CD8-positive, alpha-beta memory T cell (primary cell): ENCODE measurements at places on chromosomes 4 and X.

DNA sequence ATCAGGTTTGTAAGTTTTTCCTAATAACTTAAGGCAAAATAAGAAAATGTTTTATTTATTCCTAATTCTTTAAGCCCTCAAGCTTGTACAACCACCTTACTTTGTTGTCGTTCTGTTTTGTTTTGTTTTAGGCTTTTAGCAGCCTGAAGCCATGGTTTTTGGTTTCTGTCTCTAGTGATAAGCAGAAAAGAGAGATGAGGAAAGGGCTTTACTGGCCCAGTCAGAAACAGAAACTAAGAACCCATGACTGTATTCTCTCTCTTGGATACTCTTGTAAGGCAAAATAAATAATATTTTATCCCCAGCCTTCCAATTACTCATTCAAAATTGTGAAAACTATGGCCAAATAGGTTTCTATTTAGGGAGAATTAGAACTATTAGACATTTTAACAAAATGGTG lies 29.4 kb downstream of the TBC1D19 start:
- H3K27ac ChIP-seq = no peak overlapping the region
- no peaks in the 10 kb centered on the region for H3K36me3 ChIP-seq
- H3K4me3 ChIP-seq = no peak overlapping the region

- H3K27ac ChIP-seq = no peak overlapping the region
- no peaks in the 10 kb centered on the region for H3K4me1 ChIP-seq
- no peak overlapping the region for H3K4me3 ChIP-seq
- no peaks in the 10 kb centered on the region for H3K27me3 ChIP-seq
- no peak for DNase-seq
- H3K36me3 ChIP-seq = no peaks in the 10 kb centered on the region
Measured at GRCh38 chr4:53057679-53058078, 195.6 kb downstream of the RASL11B start.

GRCh38 chrX:21004835-21005234 lies 369.4 kb upstream of the CNKSR2 start:
- no peaks in the 10 kb centered on the region for H3K36me3 ChIP-seq
- no peak overlapping the region for H3K27ac ChIP-seq
- no peaks in the 10 kb centered on the region for H3K27me3 ChIP-seq
- DNase-seq = no peak

GRCh38 chr4:186765138-186765537 lies 41.5 kb upstream of the FAT1 start:
- no peaks in the 10 kb centered on the region for H3K36me3 ChIP-seq
- no peaks in the 10 kb centered on the region for H3K27me3 ChIP-seq
- H3K4me1 ChIP-seq = no peaks in the 10 kb centered on the region

- H3K36me3 ChIP-seq = no peaks in the 10 kb centered on the region
- peaks cover 5% of the 10 kb centered on the region for H3K4me1 ChIP-seq
- H3K4me3 ChIP-seq = peak within 1 kb of the TSS; percentile 41
- no peaks in the 10 kb centered on the region for H3K27me3 ChIP-seq
- DNase-seq = peak; percentile 46
- no peak within 1 kb of the TSS for H3K27ac ChIP-seq
Measured at GRCh38 chrX:18354369-18355223, at the start of gene SCML2. TSS of gene SCML2 (minus strand) at chrX:18354688. CDS start at chrX:18334071, 20,617 bp downstream.

GRCh38 chr4:27006646-27007045 lies 146.0 kb downstream of the STIM2 start:
- peaks cover 15% of the 10 kb centered on the region for H3K4me1 ChIP-seq
- peaks cover 8% of the 10 kb centered on the region for H3K36me3 ChIP-seq
- no peak for DNase-seq
- H3K27ac ChIP-seq = no peak overlapping the region
- H3K4me3 ChIP-seq = no peak overlapping the region

GRCh38 chrX:866441-866990 lies 235.9 kb downstream of the SHOX start:
- H3K27ac ChIP-seq = no peak overlapping the region
- no peak overlapping the region for H3K4me3 ChIP-seq
- H3K4me1 ChIP-seq = no peaks in the 10 kb centered on the region
- H3K27me3 ChIP-seq = no peaks in the 10 kb centered on the region
- H3K36me3 ChIP-seq = no peaks in the 10 kb centered on the region

GRCh38 chrX:53318766-53319353 lies 37.5 kb upstream of the IQSEC2 start:
- H3K4me3 ChIP-seq = no peak overlapping the region
- H3K27me3 ChIP-seq = peaks cover 18% of the 10 kb centered on the region
- peaks cover 10% of the 10 kb centered on the region for H3K4me1 ChIP-seq
- H3K36me3 ChIP-seq = no peaks in the 10 kb centered on the region
- DNase-seq = no peak
